Smooth muscle cell of the brain vasculature (primary cell): ENCODE measurements at places on chromosomes 5 and 9.

- DNase-seq, result no peak
Measured at GRCh38 chr5:105684799-105685198, 1985.9 kb downstream of the EFNA5 start.

DNA sequence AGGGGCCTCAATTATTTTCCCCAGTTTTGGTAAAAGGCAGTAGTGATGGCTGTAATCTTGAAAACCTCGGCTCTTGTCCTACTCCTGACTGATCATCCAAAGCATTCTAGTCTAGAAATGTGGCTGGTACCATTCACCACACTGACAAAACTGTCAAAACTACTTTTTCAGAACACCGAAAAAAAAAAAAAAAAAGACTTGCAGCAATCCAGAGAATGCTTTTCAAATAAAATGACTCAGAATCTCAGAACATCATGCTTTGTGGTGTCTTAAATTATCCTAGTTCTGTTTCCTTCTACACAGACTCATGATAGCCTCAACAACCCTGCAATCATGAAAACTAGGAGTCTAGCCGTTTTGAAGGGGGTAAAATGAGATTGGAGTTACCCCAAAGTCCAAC is 13.4 kb downstream of the SLC28A3 start:
- no peak for DNase-seq

- DNase-seq, result no peak
Measured at GRCh38 chr9:20319641-20320337, 302.5 kb downstream of the MLLT3 start.

- no peak for DNase-seq
Measured at GRCh38 chr5:95720094-95720786, 10.9 kb upstream of the RHOBTB3 start.

DNA sequence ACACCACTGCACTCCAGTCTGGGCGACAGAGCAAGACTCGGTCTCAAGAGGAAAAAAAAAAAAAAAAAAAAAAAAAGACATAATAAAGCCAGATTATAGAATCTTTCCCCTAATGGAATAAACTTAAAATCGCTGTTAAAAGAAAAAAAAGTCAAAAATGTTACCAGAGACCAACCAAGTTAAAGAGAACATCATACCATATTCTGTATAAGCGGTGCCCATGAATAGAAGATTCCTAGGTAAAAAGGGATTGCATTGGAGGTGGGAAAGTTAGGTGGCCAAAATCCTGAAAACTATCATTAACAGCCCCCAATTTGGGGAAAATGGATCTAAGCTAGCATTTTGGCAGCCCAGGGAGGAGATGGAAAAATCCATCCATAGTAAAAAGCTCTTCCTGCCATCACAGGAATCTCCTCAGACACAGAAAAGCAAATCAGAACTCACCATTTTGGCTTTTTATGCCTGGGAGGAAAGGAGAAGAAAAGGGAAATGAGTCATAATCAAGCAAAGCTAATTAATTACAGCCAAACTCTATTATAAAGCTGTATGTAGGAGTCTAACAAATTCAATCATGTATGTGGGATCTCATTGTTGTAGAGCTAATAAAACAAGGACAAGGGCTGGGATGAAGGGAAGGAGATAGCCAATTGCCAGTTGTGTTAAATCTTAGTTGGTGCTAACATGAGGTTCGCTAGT is 363.8 kb downstream of the ARL15 start:
- no peak for DNase-seq

DNA sequence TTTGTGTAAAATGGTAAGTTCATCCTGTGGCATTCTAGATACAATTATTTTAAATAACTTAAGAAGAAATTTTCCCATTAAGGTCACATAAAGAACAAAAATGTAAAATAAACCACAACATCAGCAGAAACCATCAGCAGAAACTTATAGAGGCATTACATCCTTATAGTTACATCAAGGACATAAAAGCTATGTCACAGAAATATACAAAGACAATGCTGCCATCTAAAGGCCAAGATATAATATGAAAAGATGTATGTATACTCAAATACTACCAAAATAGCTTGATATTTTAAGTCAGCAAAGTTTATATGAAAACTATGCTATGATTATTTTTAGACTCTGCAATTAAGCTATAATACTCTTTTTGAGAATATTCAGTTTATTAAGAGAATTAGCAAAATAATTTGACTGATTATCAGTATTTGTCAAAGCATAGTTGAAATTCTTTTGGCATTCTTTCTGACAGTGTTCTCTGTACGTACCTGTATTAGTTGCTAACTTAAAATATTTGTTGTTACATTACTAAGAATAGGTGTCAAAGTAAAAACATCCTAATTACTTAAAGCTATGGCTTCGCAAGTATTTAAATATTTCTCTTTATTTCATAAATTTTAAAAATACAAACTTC is 36.2 kb downstream of the FBXL17 start:
- DNase-seq, result peak; percentile 6

DNA sequence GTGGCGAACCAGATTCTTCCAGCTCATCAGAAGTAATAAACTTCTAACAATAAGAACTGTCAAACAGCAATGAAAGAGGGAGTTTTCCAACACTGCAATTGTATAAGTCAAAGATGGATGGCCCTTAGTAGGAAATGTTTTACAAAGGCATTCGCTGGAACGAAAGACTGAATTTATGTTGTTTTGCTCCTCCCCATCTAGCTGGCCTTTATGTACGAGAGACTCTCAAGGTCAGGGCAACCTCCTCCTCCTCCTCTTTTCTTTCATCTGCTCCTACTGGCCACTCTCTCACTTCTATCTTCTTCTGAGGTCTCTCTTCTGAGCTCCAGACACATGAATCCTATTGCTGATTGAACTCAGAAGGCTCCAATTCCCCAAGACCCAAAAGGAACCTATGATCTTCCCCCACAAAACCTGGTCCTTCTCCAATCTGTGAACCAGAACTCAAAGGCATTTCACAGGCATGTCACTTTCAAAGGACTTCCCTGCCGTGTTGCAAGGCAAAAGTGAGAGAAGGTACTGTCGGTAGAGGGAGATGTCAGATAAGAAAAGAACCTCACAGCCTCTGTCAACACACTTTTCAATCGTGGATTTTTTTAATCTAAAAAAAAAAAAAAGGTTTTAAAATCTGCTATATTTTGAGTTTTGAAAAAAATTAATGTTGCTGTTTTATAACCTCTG is 28.5 kb upstream of the PUM3 start:
- DNase-seq, result no peak
